Subcutaneous preadipocyte (primary cell): ENCODE measurements at places on chromosomes 6 and 20. TPM values are rescaled to one million over a fixed set of nuclear protein-coding genes. Genes with fewer than 3 reads are reported as not detected.

SOBP gene
- 7.0 and 8.8 TPM in 2 replicates for total RNA-seq

GNAS-AS1 gene
- total RNA-seq, result 1.1 and 2.0 TPM in 2 replicates

TNF gene
- not detected in 2 replicates for total RNA-seq

SYCP2 gene
- total RNA-seq, result 0.37 and 0.39 TPM in 2 replicates

TFAP2D gene
- not detected in 2 replicates for total RNA-seq

GFRA4 gene
- not detected in 2 replicates for total RNA-seq

SMIM26 gene
- total RNA-seq, result 31.9 and 57.7 TPM in 2 replicates

POPDC3 gene
- total RNA-seq, result 23.7 and 24.6 TPM in 2 replicates

KCNK5 gene
- 0.37 and 0.39 TPM in 2 replicates for total RNA-seq

PTK6 gene
- under 0.01 TPM in 1 of 2 replicates, not detected in the other for total RNA-seq

TBC1D22B gene
- 4.8 and 6.6 TPM in 2 replicates for total RNA-seq

ANKRD66 gene
- total RNA-seq, result not detected in 2 replicates

TSBP1 gene
- not detected in 2 replicates for total RNA-seq
